ENCODE measurements at places on chromosomes 5 and 9. TPM values are rescaled to one million over a fixed set of nuclear protein-coding genes. Genes with fewer than 3 reads are reported as not detected.

Gene SPINK6
- not detected for total RNA-seq

Gene KIF4B
- total RNA-seq = not detected

DNA sequence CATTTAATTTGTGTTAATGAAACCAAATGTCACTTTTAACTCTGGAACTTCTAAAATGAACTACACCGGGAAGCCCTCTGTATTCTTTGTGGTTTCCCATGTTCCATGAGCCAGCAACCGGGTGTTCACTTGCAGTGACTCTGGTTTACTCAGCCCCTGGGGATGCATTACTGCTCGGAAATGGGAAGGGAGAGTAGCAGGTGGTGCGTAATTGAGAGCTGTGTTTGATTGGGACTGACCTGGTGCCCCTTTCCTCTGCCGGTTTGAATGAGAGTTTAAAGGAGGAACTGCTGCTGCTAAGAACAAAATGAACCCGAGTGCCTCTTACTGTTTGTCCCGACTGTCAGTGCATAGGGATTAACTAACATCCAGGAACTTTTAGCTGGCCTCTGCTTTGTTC is 100.1 kb upstream of the DHFR start:
- no peak for DNase-seq

Gene SEMA5A
- 4.4 TPM for total RNA-seq

DNA sequence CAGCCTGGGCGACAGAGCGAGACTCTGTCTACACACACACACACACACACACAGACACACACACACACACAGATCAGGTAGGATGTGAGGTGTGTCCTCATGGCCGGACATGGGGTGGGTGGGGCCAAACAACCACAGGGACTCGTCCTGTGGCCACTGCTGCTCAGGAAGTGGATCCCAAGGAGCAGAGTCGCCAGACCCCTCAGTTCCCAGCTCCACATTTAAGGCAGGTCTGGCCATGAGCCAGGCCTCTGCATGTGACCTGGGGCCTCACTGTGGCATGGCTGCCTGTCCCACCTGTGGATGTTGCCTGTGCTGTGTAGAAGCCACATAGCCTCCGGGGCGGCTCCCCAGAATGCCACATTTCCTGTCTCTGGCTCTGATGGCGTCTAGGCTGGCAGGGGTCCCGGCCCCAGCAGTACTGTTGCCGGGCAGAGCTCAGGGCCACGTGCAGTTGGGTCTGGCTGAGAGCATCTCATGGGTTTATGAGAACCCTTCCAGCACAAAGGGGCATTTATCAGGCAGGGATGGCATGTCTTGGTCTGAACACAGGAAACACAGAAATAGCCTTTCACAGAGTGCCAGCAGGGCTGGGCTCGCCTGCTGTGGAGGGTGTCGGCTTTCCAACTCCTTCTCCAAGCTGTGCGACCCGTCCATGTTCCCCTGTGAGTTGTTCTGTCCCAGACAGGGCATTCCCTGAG is 9.9 kb upstream of the NINJ1 start:
- DNase-seq = no peak

- peak; percentile 94 for DNase-seq
Measured at GRCh38 chr5:140113699-140114263, at the start of gene PURA. TSS of gene PURA (plus strand) at chr5:140114109. CDS start at chr5:140114182, 73 bp downstream.

Gene NUTM2G
- total RNA-seq = not detected
